Activated T-helper 1 cell treated with anti-CD3 and anti-CD28 coated beads, Interleukin-2, amount 50 U/mL, for 16 hours (primary cell): ENCODE measurements at places on chromosomes 4 and X.

DNA sequence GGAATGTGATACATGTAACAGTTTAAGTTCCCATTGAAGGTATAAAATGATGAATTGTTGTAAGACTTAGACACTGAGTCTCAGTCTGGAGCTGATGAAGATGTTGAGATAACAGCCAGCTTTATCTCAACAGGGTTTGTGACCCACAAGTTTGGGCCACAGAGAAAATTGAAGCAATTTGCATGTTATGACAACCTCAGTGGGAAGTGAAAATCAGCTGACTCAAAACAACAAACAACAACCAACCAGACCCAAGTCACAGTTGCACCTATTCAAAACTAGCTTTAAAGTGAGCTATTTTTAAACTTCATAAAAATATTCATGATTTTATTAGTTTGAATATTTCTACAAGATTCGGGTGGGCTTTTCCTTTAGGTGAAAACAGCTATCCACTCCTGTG is 8.0 kb downstream of the SFRP2 start:
- DNase-seq = no peak

DNA sequence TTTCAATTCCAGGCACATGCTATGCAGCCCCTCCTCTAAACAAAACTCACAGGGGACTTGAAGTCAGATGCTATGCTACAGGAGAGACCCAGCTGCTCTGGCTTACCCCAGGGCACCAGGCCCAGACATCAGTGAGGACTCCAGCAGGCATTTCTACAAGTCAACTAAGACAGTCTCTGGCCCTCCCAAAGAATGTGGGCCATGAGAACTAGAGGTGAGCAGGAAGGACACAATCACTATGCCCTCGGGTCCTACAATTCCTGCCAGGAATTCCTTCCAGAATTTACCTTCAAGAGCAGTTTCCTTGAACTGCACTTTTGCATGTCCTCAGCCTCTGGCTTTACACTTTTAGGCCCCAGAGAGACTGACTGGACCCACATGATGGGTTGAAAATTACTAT is 17.4 kb downstream of the TMEM192 start:
- no peak for DNase-seq

DNA sequence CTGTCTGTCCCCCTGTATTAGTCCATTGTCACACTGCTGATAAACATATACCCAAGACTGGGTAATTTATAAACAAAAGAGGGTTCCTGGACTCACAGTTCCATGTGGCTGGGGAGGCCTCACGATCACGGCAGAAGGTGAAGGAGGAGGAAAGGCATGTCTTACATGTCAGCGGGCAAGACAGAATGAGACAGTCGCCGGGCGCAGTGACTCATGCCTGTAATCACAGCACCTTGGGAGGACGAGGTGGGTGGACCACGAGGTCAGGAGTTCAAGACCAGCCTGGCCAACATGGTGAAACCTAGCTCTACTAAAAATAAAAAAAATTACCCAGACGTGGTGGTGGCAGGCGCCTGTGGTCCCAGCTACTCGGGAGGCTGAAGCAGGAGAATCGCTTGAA is 24.7 kb downstream of the IL3RA start:
- DNase-seq = no peak

GRCh38 chrX:132022198-132022966 is 720 bp upstream of the STK26 start:
- no peak for DNase-seq

DNA sequence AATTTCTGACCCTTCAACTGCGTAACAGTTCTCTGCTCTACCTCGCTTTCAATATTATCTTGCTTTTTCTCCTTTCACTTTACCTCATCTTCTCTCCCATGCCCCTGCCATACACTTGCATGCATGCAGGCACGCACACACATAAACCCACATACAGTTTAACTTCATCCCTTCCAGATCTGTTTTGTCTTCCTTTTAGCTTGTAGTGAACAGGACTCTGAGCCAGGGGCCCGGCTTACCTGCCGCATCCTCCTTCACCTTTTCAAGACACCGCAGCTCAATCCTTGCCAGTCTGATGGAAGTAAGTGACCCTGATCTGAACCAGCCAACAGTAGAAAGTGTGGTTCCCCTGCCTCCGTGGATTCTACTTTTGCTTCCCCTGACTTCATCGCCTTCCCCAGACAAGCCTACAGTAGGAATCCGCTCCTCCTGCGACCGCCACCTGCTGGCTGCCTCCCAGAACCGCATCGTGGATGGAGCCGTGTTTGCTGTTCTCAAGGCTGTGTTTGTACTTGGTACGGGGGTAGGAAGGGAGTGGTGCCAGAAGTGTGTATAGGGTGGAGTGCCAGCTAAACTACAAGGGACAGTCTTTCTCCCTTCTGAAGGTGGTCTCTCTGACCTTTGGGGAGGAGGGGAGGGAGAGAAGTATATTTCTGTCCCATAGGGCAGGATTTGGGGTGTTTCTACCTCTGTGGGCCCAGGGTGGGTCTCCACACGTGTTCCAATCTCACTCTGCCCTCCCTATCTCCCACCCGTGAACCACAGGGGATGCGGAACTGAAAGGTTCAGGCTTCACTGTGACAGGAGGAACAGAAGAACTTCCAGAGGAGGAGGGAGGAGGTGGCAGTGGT is 10.7 kb downstream of the MED12 start:
- DNase-seq = peak; percentile 53

DNA sequence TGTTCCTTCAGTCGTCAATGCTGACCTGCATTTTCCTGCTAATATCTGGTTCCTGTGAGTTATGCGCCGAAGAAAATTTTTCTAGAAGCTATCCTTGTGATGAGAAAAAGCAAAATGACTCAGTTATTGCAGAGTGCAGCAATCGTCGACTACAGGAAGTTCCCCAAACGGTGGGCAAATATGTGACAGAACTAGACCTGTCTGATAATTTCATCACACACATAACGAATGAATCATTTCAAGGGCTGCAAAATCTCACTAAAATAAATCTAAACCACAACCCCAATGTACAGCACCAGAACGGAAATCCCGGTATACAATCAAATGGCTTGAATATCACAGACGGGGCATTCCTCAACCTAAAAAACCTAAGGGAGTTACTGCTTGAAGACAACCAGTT is 12.6 kb downstream of the TLR8 start:
- no peak for DNase-seq

DNA sequence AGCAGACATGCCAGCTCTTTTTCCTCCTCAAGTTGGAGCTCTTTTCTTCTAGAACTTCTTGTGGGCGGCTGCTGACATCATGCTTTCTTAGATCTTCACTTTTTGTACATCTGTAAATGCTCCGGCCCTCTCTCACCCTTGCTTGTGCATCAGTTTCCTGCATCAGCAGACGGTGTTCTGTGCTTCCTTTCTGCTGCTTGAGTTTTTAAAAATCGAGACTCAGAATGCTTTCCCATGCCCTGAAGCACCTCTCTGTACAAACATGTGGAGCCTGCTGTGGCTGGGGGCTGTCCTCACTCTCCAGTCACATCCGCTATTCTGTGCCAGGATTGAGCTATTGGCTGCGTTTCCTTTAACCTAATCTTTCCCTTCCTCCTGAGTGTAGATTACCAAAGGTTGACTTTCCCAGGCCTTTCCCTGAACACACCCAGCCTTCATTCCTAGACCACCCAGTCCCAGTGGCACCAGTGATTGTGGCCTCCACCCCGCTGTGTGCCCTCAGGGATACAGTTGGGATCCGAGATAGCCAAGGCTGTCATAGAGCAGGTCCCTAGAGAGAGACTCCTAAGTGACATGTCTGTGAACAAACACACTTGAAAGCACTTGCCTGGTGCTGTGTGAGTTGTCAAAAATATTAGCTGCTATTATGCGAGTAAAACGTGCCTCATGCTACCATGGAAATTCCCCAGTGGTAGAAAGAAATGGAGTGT is 41.9 kb downstream of the TNIP2 start:
- DNase-seq = peak; percentile 8

DNA sequence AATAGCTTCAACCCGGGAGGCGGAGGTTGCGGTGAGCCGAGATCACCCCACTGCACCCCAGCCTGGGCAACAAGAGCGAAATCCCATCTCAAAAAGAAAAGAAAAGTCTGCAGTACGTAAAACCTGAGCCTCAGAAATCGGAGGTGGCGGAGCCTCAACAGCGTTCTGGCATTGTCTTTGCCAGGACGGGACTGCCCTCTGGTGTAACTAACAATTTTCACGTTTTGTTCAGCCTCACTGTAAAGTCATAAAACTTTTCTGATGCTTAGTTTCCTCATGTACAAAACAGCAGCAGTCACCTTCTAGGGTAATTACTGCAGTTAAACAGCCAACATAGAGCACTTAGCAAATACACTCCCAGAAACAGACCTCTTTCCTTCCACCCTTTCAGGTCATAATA is 121.7 kb downstream of the RBM47 start:
- no peak for DNase-seq

DNA sequence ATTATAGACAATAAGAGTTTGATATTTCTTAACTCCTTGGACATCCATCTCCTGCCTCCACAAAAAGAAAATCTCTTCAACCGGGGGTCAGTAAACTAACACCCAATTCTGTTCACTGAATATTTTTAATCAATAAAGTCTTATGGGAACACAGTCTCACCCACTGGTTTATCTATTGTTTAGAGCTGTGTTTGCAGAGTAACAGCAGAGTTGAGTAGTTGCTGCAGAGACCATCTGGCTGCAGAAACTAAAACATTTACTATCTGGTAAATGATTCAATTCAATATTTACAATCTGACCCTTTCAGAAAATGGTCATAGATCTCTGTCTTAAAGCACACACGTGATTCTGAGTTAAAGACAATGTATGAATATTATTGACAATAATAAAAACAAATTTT is 94.0 kb downstream of the TMA16 start:
- DNase-seq = no peak

DNA sequence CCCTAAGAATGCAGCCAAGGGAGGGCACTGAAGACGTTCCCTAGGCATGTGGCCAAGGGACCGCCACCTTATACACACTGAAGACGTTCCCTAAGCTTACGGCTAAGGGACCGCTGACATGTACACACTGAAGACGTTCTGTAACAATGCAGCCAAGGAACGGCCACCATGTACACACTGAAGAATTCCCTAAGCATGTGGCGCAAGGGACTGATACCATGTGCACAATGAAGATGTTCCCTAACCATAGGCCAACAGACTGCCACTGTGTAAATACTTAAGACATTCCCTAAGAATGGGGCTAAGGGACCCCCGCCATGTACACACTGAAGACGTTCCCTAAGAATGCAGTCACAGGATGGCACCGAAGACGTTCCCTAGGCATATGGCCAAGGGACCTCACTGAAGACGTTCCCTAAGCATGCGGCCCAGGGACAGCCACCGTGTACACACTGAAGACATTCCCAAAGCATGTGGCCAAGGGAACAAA is 36.1 kb downstream of the DHRSX start:
- no peak for DNase-seq

GRCh38 chr4:16691450-16691849 is 207.0 kb downstream of the LDB2 start:
- DNase-seq = no peak

DNA sequence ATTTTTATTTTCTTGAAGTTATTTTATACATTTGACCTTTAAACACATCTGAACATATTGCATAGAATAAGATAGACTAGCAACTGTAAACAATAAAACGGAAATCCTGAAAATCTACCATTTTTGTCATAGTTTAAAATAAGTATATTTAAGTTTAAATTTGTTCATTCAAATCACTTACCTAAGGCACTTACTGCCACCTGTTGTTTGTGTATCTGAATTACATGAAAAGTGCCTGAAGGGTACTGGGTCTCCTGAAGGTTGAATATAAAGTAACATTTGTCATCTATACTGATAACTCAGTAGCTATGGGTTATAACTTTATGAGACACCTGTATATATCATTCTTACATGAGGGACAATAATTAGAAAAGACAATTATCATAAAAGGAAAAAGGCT is 38.6 kb downstream of the TRPC5 start:
- DNase-seq = no peak

DNA sequence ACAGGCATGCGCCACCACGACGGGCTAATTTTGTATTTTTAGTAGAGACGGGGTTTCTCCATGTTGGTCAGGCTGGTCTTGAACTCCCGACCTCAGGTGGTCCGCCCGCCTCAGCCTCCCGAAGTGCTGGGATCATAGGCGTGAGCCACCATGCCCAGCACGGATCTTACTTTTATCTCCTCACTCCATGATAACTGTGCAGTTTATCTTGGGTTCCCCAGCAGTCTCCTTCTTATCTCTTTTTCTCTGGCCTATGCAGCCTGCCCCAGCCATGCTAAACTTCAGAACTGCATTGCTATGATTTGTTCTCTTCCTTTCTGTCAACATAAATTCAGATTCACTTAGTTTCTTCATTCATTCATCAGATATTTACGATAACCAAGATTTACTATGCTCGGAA is 22.4 kb downstream of the PAGE1 start:
- no peak for DNase-seq

DNA sequence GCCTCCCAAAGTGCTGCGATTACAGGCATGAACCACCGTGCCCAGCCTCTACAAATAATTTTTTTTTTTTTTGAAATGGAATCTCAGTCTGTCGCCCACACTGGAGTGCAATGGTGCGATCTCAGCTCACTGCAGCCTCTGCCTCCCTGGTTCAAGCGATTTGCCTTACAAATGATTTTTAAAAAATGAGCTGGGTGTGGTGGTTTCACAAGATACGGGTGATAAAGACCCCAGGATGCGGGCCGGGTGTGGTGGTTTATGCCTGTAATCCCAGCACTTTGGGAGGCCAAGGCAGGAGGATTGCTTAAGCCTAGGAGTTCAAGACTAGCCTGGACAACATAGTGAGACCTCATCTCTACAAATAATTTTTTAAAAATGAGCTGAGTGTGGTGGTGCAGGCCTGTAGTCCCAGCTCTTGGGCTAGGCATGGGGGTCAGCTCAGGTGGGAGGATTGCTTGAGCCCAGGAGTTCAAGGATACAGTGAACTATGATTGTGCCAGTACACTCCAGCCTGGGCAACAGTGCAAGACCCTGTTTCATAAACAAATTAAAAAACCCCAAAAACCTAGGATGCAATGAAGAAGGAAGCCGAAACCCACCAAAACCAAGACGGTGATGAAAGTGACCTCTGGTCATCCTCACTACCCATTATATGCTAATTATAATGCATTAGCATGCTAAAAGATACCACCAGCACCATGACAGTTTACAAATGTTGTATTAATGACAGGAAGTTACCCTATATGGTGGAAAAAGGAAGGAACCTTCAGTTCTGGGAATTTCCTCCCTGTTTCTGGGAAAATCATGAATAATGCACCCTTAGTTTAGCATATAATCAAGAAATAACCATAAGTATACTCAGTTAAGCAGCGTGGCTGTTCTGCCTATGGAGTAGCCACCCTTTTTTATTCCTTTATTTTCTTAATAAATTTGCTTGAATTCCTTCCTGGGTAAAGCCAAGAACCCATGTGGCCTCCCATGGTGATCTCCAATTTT is 27.7 kb downstream of the PDGFRA start:
- no peak for DNase-seq
